ENCODE measurements at places on chromosomes 16 and 17.

DNA sequence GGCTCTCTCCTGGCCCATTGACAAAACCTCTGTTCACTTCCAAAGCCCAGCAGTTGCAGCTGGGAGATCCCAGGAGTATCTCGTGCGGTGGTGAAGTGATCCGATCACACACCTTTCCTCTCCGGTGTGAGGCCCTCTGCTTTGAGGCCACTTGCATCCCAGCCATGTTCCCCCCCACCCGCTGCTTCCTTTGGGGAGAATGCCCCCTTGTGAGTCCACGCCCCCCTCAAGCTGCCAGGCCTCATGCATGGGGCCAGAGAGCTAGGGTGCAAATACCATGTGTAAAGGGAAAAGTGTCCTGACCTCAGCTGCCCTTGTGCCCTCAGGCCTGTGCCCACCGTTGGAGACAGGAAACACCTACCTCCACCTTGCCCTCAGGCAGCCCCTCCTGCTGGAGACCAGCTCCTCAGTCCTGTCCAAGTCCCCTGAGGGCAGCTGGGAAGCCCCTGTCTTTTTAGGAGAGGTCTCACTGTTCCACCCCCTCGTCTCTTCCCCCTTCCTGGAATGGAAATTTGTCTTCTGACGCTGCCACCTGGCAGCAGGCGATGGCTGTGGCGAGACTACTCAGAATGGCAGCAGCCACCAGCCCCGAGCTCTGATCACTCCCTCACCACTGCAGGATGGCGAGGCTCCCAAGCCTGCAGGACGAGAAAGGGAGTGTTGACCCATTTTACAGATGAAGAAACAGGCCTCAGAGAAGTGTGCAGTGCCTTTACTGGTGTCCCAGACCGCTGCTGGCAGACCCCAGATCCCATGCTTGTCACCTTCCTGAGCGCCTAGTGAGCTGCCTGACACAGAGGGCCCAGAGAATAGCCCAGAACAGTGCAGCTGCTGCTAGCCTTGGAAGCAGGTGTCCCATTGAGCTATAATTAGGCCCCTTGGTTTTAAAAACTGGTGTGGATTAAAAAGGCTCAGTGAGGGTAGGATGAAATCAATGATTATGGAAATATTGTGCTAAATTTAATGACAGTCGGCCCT lies 120.6 kb upstream of the CACNG5 start:
- no peak for DNase-seq

- no peak for DNase-seq
Observed at GRCh38 chr16:69250081-69250480, 61.1 kb upstream of the VPS4A start.

DNA sequence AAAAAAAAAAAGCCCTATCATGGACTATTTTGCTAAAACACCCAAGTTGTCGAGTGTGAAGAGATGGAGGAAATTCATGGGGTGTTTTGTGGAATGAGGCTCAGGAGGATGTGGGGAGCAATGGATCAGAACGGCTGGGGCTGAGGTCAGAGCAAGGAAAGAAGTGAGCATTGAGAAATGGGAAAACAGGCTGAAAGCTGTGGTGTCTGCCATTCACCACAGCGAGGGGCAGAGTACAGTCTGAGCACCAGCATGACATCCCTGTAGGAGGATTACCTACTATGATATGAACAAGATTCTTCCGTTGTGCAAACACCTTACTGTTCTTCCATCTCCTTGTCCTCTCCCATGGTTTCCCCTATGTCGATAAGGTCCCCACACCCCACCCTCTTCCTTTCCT lies 193.1 kb downstream of the TMEM114 start:
- no peak for DNase-seq

- no peak for DNase-seq
Observed at GRCh38 chr17:50778471-50778870, 11.2 kb upstream of the ANKRD40CL start.

DNA sequence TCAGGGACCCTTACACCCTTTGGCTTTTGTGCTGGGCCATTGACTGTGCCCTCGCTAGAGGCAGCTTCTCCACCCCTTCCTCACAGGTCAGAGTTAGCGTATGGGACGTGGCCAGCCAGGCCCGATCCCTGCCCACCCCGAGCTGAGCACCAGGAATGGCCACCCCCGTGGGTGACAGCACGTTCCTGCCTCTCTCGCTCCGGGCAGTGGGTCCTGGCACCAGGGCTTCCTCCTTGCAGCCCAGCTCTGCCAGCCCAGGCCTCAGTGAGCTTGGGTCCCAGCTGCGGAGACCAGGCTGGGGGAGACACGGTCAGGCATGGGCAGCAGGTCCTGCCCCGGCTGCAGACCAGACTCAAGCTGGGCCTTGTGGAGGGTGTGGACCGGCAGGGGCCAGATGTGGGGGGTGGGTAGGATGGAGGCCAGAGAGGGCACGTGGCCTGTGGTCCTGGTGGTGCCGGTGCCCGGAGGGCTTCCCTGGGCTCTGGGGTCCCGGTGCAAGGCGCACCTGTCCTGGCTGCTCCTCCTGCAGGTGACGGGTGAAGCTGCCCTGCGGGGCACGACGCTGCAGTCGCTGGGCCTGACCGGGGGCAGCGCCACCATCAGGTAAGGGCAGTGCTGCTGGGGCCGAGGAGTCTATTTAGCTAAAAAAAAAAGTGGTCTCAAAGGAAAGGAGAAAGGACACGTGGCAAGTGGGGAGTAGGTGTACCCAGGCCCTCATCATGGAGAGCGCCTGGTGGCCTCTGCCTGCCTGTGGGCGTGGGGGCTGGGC lies 18.2 kb downstream of the ASPSCR1 start:
- DNase-seq, result no peak

DNA sequence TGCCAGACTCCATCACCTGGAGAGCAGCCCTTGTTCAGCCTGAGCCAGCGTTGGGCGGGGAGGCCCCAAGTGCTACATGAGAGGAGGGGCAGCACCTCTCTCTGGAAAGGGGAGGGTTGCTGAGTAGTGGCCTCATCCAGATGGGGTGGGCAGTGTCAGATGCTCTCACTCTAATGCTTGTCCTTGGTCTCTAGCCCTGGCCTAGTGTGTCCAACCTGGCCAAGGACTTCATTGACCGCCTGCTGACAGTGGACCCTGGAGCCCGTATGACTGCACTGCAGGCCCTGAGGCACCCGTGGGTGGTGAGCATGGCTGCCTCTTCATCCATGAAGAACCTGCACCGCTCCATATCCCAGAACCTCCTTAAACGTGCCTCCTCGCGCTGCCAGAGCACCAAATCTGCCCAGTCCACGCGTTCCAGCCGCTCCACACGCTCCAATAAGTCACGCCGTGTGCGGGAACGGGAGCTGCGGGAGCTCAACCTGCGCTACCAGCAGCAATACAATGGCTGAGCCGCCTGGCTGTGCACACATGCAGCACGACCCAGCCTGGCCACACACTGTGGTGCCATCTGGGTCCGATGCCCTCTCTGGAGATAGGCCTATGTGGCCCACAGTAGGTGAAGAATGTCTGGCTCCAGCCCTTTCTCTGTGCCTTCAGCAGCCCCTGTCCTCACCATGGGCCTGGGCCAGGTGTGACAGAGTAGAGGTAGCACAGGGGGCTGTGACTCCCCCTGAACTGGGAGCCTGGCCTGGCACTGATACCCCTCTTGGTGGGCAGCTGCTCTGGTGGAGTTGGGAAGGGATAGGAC lies 4.3 kb downstream of the CTRL start:
- DNase-seq, result no peak

DNA sequence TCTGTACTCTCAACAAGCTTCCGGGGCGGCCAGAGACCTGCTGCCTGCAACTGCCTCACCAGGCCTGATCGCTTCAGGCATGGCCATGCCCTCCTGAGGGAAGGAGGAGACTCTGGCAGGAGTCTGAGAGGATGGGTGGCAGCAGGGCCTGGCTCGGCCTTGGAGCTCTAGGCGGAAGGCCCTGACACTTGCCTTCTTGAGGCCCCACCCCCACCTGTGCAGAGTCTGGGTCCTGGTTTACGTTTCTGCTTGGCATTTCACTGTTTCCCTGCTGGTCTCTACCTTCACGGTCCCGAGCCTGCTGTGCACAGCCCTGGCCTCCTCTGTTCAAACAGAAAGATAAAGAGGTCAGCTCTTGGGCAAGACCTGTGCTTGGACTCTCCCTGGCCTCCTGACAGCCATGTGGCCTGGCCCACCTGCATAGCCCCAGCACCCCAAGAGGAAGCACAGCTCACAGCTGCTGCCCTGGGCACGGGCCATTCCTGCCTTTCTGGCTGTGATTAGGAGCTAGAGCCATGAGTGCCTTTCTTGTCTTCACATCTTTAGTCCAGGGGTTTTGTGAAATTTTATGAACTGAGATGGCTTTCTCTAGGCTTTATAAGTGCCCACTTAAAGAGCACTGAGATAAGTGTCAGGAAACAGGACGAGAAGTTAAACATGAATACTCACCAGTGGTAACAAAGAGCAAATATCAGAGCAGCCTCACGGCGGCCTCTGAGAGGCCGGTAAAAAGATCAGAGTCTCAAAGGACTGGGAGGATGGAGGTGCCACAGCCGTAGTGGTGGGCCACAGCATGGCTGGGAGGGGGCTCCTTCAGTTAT lies 25.6 kb upstream of the MTSS2 start:
- DNase-seq, result no peak

GRCh38 chr17:4928881-4929280 lies 3.2 kb upstream of the GP1BA start:
- no peak for DNase-seq

DNA sequence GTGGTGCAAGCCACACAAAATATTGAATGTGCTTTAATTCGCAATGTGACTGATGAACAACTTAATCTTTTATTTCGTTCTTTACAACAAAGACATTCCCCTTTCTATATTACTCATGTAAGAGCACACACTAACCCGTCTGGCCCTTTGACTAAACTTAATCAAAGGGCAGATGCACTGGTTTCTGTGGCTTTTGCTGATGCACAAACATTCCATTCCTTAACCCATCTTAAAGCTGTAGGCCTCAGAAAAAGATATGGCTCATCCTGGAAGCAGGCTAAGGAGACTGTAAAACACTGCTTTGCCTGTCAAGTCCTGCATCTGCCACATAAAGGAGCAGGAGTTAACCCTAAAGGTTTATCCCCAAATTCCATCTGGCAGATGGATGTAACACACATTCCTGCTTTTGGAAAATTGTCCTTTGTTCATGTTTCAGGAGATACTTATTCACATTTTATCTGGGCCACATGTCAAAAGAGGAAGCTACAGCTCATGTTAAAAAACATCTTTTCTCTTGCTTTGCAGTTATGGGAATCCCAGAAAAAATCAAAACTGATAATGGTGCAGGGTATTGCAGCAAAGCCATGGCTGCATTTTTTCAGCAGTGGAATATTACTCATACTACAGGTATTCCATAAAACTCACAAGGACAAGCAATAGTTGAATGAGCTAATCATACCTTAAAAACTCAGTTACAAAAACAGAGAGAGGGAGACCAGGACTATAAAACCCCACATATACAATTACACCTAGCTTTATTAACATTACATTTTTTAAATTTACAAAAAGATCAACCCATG lies 137.2 kb downstream of the AHSP start:
- peak; percentile 46 for DNase-seq

DNA sequence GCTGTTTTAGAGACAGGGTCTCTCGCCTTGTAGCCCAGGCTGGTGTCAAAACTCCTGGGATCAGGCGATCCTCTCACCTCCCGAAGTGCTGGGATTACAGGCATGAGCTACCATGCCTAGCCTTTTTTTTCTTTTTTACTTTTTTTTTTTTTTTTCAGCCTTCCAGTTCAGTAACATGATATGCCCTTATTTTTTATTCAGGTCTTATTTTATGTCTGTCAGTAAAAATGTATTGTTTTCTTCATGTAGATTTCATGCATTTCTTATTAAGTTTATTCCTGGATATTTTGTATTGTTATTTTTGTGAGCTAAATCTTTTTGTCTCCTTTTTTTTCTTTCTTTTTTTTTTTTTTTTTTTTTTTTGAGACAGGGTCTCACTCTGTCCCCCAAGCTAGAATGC lies 2.7 kb upstream of the FOXN1 start:
- no peak for DNase-seq

DNA sequence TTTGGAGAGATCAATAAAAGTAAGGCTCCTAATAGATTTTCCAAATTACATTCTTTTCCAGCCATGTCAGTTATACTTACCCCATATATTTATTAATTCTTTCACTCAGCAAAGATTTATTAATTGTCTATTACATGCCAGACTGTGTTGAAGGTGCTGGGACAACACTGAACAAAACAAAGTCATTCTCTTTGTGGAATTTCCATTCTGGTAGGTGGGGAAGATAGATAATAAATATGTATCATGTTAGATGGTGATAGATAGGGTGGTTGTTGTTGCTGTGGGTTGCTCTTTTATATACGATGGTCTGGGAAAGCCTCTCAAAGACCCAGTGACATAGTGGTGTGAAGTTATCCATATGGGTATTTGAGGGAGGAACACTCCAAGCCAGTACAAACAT lies 39.1 kb downstream of the BCAS3 start:
- no peak for DNase-seq

DNA sequence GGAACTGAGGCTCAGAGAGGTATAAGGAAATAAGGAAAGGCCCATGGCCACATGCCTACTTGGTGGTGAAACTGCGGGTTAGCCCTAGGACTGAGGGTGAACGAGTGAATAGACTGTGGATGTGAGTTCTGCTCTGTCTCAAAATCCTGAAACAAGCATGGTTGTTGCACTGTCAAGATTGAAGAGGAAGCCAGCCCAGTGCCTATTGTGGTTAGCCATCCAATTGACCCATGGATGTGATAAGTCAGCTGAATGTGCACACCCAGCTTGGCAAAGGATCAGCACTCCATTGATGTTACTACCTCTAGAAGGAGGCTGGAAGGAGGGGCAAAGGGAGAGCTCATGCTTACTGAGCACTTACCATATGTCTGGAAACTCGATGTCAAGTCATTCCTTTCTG lies 4.5 kb downstream of the TMEM114 start:
- DNase-seq, result no peak

DNA sequence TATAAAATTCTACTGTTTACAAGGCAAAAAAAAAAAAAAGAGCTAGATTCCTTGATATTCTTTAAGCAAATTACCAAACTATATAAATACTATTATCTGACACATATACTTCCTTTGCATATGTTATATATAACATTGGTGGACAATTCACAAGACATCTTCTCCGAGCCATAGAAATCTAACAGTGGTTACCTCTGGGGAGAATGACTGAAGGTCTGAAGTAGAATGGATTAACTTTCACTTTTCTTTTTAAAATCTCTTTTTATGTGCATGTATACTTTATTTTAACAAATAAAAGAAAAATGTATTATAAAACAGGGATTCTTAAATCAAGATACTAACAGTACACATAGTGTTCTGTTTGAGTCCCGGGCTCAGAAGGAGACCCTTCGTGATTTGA lies 131.0 kb downstream of the MRTFB start:
- DNase-seq, result no peak

GRCh38 chr17:385178-385835 lies 32.7 kb upstream of the RPH3AL start:
- peak; percentile 52 for DNase-seq
